ENCODE measurements at places on chromosomes 11 and 22. TPM values are rescaled to one million over a fixed set of nuclear protein-coding genes. Genes with fewer than 3 reads are reported as not detected.
A peak's percentile ranks its signal among the peaks of the same experiment; 100 is the strongest.

GRCh38 chr22:50326225-50326955, 422 bp downstream of the DENND6B start:
- H3K36me3 ChIP-seq, result no peaks in the 10 kb centered on the region
- H3K4me3 ChIP-seq, result peak overlapping the region; percentile 83
- peaks cover 69% of the 10 kb centered on the region for H3K4me1 ChIP-seq
- no peak overlapping the region for H3K27ac ChIP-seq

DNA sequence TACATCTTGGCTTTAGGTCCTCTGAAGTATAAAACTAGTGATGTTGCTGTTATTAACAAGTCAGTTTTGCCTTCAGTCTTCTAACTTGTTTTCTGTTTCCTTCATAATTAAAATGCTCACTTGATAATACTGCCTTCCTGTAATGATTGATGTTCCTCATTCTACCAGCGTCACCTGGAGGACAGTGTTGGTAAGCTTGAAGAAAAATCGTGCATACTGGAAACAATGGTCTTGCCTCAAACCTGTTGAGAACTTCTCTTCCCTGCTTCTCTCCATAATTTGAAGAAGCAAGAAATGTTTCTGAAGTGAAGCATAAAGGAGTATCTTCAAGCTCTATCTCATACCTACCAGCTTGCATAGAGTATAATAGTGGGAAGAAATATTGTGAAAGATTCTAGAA, 3.0 kb downstream of the YWHAH start:
- peaks cover 47% of the 10 kb centered on the region for H3K4me1 ChIP-seq
- no peak overlapping the region for H3K27ac ChIP-seq
- no peaks in the 10 kb centered on the region for H3K27me3 ChIP-seq
- H3K4me3 ChIP-seq, result no peak overlapping the region
- H3K36me3 ChIP-seq, result peaks cover 5% of the 10 kb centered on the region

- H3K4me3 ChIP-seq, result no peak overlapping the region
- no peak overlapping the region for H3K27ac ChIP-seq
- H3K36me3 ChIP-seq, result no peaks in the 10 kb centered on the region
Measured at GRCh38 chr22:46050916-46051614, 74.1 kb upstream of the WNT7B start.

- H3K27me3 ChIP-seq, result no peaks in the 10 kb centered on the region
- H3K4me3 ChIP-seq, result no peak overlapping the region
- no peak overlapping the region for H3K27ac ChIP-seq
- no peaks in the 10 kb centered on the region for H3K4me1 ChIP-seq
- no peaks in the 10 kb centered on the region for H3K36me3 ChIP-seq
Measured at GRCh38 chr22:35886309-35886708, 142.3 kb downstream of the RBFOX2 start.

RNF214 gene
- 10.7 TPM for total RNA-seq

TUG1 gene
- total RNA-seq, result 32.8 TPM

TPH1 gene
- total RNA-seq, result 0.53 TPM

SGSM1 gene
- not detected for total RNA-seq

CPSF7 gene
- total RNA-seq, result 29.4 TPM

DNA sequence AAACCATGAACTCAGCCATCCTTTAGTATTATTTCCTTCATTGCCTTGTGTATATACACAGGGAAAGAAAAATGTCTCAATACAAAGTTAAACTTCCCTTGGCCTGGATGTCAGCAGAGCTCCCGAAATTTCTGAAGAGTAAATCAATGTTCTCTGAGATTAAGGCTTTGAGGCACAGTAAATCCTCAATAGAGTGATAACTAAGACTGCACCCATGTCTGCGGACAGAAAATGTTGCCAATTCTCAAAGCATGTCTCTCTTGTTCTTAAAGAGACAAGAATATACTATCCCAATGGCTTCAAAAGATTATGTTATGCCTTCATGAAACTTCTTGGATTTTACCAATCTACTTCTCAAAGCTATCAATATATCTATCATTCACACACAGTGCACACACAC, 1196.7 kb upstream of the TENM4 start:
- DNase-seq, result no peak
- no peak overlapping the region for H3K4me3 ChIP-seq
- H3K27ac ChIP-seq, result no peak overlapping the region
- no peaks in the 10 kb centered on the region for H3K36me3 ChIP-seq
- no peaks in the 10 kb centered on the region for H3K4me1 ChIP-seq

- H3K4me1 ChIP-seq, result peaks cover 6% of the 10 kb centered on the region
- no peaks in the 10 kb centered on the region for H3K36me3 ChIP-seq
- no peak overlapping the region for H3K27ac ChIP-seq
- DNase-seq, result no peak
- no peaks in the 10 kb centered on the region for H3K27me3 ChIP-seq
Measured at GRCh38 chr11:125873881-125874555, 13.4 kb upstream of the HYLS1 start.

GRCh38 chr11:14503023-14503422, 3.4 kb upstream of the COPB1 start:
- DNase-seq, result no peak
- no peak overlapping the region for H3K27ac ChIP-seq
- peaks cover 7% of the 10 kb centered on the region for H3K36me3 ChIP-seq
- H3K4me1 ChIP-seq, result peaks cover 5% of the 10 kb centered on the region
- no peaks in the 10 kb centered on the region for H3K27me3 ChIP-seq
- no peak overlapping the region for H3K4me3 ChIP-seq

DNA sequence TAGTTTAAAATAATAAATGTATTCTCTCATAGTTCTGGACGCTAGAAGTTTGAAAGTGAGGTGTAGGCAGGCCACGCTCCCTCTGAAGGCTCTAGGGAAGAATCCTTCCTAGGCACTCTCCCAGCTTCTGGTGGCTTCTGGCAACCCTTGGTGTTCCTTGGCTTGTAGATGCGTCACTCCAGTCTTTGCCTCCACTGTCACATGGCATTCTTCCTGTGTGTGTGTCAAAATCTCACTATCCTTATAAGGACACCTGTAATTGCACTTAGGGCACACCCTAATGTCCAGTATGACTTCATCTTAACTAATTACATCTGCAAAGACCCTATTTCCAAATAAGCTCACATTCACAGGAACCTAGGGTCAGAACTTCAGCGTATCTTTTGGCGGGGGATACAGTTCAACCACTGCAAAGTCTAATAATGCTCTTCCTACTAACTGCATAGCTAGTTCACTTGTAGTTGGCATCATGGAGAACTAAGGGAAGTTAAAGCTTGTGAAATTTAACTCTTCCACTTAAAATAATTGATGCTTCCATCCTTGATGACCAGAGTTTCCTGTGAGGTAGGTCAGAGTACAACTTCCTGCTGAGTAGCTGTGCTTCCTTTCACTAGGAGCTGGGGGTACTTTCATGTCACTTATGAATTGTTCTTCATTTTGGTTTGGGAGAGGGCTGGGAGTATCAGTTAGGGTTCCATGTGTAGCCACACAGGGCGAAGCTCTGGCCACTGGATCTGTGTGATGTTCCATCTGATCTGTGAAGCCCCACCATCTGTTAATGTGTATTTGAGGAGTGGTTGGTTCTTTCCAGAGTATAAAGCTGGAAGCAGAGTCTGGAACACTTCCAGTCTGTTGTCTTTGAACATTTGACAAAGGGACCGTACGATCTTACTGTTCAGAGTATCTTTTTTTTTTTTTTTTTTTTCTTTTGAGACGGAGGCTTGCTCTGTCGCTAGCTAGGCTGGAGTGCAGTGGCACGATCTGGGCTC, 10.5 kb downstream of the YWHAH start:
- H3K36me3 ChIP-seq, result peaks cover 15% of the 10 kb centered on the region
- no peaks in the 10 kb centered on the region for H3K27me3 ChIP-seq
- H3K4me1 ChIP-seq, result peaks cover 23% of the 10 kb centered on the region
- no peak overlapping the region for H3K4me3 ChIP-seq
- DNase-seq, result no peak
- H3K27ac ChIP-seq, result no peak overlapping the region

BATF2 gene
- 3.9 TPM for total RNA-seq

DNA sequence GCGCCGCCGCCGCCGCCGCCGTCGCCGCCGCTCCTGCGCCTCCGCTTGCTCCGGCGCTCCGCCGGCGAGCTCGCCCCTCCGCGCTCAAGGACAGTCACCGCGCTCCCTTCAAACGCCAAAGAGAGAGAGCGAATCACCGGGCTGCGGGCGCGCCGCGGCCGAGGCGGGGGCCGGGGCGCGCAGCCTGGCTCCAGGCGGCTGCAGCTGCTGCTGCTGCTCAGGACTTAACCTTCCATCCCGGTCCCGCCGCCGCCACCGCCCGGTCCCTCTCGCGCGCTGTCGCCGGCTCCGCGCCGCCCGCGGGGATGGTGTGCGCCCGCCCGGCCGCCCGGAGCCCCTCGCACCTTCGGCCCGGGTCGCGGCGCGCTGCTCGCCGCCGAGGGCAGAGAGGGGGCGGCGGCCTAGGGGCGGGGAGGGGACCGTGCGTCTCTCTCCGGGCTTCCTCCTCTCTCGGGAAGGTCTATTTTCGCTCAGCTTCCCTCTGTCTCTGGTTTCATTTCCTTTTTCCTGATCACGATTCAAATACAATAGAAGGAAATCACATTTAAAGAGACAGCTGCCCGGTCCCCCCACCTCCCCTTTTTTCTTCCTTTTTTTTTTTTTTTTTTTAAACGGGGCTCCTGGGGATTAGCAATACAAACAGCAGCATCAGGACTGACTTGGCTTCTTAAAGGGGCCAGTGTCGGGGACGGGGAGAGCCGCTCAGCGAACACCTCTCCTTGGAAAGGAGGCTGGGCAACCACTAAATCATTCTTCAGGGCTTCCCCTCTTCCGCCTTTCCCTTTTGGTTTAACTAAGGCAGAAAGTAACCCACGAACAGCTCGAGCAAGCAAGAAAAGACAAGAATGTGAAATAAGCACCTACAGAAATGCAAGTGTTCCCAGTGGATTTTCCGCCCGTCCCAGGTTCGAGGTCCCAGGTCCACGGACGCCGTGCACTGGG, 22.1 kb downstream of the LMO2 start:
- peak overlapping the region; percentile 22 for H3K4me3 ChIP-seq
- 0 out of 2 replicates have a peak, but pooled peaks cover 9% of the 10 kb centered on the region for H3K4me1 ChIP-seq
- peaks cover 7% of the 10 kb centered on the region for H3K27me3 ChIP-seq
- no peaks in the 10 kb centered on the region for H3K36me3 ChIP-seq

CRYBB2 gene
- not detected for total RNA-seq

PANX2 gene
- total RNA-seq, result 0.58 TPM

DNA sequence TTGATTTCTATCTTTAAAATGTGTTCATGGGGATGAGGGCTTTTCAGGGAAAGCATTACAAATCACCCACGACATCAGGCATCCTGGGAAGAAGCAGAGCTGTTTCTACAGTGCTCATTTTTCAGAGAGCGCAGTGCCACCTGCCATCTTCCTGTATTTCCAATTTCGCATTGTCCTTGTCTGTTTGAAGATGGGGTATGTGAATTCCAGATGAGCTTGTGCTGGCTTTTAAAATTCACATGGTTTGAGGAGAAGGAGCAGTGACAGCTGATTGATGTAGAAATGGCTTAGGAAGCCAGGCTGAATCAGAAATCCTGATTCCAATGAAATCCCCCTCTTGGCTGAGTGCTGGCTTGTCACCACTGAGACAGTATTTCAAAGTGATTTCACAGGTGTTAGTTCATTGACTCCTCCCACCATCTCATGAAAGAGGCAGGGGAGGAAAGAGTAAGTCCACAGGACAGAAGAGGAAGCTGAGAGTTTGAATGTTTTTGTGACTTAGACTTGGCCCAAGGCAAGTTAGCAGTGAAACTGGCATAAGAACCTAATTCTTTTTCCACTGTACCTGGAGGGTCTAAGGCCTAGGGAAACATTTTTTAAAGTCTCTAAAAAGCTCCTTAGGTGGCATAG, 344.6 kb upstream of the C11orf87 start:
- no peaks in the 10 kb centered on the region for H3K4me1 ChIP-seq
- no peak for DNase-seq
- H3K27ac ChIP-seq, result no peak overlapping the region
- H3K4me3 ChIP-seq, result no peak overlapping the region
- no peaks in the 10 kb centered on the region for H3K27me3 ChIP-seq

TRIM6 gene
- not detected for total RNA-seq

DNA sequence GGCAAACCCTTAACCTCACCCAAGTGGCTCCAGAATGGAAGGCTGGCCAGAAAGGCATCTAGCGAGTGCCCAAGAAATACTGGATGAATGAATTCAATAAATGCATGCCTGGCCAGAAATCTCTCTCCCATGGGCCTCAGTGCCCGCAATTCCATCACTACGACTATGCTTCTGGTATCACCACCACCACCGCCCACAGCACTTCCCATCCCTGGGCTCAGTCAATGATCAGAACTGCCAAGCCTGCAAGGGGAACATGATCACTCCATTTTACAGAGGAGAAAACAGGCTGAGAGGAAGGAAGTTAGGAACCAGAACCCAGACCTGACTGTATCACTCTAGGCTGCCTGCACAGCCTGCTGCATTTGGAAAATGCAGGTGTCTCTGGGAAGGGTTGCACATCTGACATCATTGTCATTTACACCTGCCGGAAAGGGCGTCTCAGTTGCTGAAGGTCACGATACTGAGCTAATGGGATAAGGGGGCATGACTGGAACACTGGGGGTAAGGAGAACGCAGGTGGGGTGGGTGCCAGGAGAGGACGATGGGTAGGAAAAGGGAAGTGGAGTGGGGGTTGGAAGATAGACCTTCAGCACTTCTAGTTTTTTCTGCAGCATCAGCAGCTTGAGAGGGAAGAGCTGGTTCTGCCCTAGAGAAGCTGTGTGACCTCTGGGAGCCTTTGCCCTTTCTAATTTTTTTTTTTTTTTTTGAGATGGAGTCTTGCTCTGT, 3.2 kb downstream of the GPR152 start:
- H3K4me1 ChIP-seq, result peaks cover 23% of the 10 kb centered on the region
- no peak for DNase-seq
- H3K27me3 ChIP-seq, result peaks cover 44% of the 10 kb centered on the region
- H3K27ac ChIP-seq, result no peak overlapping the region
- no peaks in the 10 kb centered on the region for H3K36me3 ChIP-seq
- no peak overlapping the region for H3K4me3 ChIP-seq

- no peak overlapping the region for H3K27ac ChIP-seq
- DNase-seq, result no peak
Measured at GRCh38 chr11:16609769-16610168, 128.7 kb upstream of the C11orf58 start.

GRCh38 chr11:70338594-70338993, 59.7 kb upstream of the CTTN start:
- H3K27ac ChIP-seq, result no peak overlapping the region
- H3K36me3 ChIP-seq, result peaks cover 71% of the 10 kb centered on the region
- H3K4me3 ChIP-seq, result no peak overlapping the region
- H3K4me1 ChIP-seq, result no peaks in the 10 kb centered on the region
- no peaks in the 10 kb centered on the region for H3K27me3 ChIP-seq
- no peak for DNase-seq

- no peak overlapping the region for H3K4me3 ChIP-seq
- DNase-seq, result no peak
- H3K36me3 ChIP-seq, result peaks cover 13% of the 10 kb centered on the region
Measured at GRCh38 chr11:71935338-71935925, 6.6 kb downstream of the RNF121 start.

CARNS1 gene
- not detected for total RNA-seq
